CD4-positive, CD25-positive, alpha-beta regulatory T cell (primary cell): ENCODE measurements at places on chromosomes 1 and 21.

- no peak for DNase-seq
Measured at GRCh38 chr1:30117685-30118084, 605.7 kb downstream of the MATN1 start.

GRCh38 chr1:226653311-226653921 is 85.7 kb downstream of the ITPKB start:
- DNase-seq, result peak; percentile 79

DNA sequence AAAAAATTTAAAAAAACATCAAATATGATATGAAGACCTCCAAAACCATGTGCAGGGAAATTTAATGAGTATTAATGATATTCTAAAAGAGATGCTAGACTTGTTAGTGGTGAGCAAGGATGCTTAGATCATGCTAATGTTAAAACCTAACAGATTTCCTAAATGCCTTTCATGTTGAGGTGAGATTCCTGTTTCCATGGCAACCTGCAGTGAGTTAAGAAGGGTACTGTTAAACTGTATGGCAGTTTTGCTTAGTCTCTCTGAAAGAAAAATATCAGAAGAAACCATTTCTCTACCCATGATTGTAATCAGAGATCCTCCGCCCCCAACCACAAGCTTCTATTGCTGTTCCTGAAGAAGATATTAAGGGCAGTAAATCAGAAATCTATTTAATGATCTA is 321.6 kb upstream of the LRRC7 start:
- DNase-seq, result no peak

- peak; percentile 76 for DNase-seq
Measured at GRCh38 chr1:112957133-112957812, 1.3 kb upstream of the SLC16A1 start.

- DNase-seq, result no peak
Measured at GRCh38 chr1:61247881-61248752, 165.8 kb downstream of the NFIA start.

DNA sequence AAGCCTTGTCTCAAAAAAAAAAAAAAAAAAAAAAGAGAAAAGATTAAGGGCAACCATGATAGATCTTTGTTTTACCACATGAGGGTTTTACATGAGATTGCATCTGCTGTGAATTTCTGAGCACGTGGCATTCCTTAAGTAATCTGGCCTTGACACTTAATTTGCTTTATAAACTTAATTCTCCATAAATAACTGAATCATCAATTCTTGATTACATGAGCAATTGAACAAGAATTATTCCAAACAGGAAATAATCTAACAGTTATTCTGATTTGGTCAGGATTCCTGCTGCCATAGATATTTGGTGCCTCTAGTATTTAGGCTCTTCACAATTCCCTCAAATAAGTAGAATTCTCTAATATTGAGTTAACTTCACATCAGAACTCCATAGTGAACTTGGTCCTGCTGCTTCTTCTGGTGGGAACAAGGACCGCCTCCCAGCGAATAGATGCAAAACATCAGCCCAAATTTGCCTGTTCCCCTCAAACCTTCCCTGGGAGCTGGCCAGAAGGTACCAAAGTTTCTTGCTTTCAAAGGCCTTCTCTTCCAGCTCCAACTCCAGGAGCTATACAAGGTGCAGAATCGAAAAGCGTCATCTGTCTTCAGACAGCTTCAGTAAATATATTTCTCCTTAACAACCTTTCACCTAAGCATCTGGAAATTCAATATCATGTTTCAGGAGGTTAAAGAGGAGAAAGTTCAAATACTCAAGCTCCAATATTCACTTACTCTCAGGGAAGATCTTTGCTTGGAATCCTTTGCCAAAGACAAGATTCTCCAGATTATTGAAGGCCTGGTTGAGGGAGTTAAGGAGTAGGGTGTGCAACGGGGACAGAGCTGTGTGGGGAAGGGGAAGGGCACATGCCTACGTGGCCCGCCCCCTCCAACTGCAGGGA is 1.0 kb downstream of the KRTCAP2 start:
- no peak for DNase-seq

GRCh38 chr21:43021191-43021590 is 46.8 kb downstream of the PKNOX1 start:
- DNase-seq, result no peak

- DNase-seq, result no peak
Measured at GRCh38 chr21:42157606-42158310, 61.2 kb upstream of the ABCG1 start.

GRCh38 chr1:177854951-177855350 is 114.9 kb downstream of the SEC16B start:
- DNase-seq, result no peak

GRCh38 chr1:110208916-110209645 is 1.0 kb upstream of the KCNC4 start:
- DNase-seq, result no peak

DNA sequence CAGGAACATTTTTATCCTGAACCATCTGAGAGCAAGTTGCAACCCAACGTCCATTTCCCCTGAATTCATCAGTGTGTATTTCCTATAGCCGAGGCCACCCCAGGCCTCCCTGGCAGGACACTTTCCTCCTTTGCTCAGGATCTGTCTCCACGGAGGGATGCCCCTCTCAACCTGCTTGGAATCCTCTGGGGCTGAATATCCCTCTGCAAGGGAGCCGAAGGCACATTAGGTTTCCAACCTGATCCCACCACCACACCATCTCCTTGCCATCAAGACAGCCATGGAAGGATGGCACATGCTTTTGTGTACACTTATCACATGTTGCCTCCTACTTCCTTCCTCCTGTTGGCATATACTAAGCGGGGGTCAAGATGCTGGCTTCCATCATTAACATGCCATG is 74.8 kb upstream of the EDN2 start:
- no peak for DNase-seq

- no peak for DNase-seq
Measured at GRCh38 chr1:183676586-183677189, 23.6 kb upstream of the APOBEC4 start.

DNA sequence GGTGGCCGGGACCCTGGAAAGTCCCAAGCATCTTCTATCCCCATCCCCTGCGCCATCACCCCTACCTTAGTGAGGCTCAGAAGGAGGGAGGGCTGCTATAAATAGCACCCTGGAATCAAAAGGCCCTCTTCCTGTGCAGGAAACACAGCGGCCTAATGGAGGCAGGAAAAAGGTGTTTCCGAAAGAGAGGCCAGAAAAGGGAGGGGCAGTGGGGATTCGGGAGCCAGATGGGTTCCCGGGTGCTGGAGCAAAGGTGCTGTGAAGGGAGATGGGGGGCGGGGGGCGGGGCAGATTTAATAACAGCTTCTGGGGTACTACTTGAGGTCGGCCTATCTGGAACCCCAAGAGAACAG is 16.6 kb downstream of the NAV1 start:
- DNase-seq, result no peak

- no peak for DNase-seq
Measured at GRCh38 chr1:169925505-169926482, 32.1 kb upstream of the SCYL3 start.

GRCh38 chr1:51897699-51898031 is 19.1 kb upstream of the NRDC start:
- DNase-seq, result no peak

DNA sequence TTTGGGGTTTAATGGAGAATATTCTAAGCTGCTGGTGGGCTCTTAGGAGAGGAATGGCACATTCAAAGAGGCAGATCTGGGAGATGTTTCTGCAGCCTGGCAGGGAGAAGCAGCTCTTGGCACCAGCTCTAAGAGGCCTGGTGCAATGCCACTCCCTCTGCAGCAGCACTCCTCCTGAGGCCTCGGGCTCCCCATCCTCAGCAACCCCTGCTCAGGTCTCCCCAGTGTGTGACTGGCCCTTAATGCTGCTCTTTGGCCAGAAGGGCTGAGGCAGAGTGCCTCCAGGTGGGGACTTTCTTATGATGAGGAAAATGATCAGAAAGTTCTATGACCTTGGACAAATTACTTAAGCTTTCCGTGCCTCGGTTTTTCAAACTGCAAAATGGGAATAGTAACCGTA is 55.5 kb downstream of the MAB21L3 start:
- no peak for DNase-seq

- no peak for DNase-seq
Measured at GRCh38 chr1:119966020-119966419, 69.7 kb upstream of the ADAM30 start.

DNA sequence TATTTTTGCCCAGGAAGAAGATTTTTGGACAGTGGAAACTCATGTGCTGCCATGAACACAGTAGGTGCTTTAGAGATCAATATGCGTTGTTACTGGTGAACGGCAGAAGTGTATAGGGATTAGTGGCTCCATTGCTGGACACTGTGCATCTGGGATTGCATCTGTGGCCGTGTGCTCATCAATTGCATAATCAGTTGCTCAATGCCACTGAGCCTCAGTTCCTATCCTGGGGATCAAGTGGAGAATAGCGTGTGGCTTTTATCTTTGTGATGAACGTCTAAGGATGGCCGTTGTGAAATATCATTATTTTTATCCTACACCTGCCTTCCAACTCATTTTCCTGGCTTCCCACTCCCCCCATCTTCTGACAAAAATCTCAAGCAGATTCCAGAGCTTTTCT is 5.4 kb downstream of the TNN start:
- DNase-seq, result no peak

DNA sequence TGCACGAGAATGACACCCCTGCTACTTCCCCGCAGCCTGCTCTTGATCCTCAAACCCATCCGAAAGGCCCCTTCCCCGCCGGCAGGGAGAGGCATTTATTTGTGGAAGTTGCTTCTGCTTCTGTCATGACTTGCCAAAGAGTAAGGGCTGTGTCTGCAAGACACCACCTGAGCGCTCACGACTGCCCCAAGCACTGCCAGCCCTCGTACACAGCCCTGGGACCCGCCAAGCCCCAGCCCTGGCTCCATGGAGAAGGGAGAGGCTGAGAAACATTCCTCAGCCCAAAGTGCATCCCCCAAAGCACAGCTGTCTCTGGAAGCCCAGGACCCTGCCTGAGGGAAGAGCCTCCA is 6.3 kb upstream of the TPRG1L start:
- no peak for DNase-seq

DNA sequence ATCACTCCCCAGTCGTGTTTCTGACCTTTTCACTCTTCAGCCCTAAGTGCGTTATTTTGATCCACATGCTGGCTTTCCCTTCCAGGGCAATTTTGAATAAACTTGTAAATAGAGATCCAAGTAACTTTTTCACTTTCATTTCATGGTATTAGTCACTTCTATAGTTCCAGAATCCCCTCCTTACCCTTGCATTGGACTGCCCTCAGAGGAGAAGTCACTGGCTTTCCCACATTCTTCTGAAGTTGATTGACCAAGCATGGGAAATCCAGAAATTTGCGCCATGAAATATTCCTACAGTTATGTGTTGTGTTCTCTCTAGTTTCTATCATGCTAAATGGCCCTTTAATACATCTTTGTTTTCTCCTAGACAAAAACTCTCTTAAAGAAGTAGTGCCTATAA is 177.3 kb upstream of the GORAB start:
- no peak for DNase-seq

DNA sequence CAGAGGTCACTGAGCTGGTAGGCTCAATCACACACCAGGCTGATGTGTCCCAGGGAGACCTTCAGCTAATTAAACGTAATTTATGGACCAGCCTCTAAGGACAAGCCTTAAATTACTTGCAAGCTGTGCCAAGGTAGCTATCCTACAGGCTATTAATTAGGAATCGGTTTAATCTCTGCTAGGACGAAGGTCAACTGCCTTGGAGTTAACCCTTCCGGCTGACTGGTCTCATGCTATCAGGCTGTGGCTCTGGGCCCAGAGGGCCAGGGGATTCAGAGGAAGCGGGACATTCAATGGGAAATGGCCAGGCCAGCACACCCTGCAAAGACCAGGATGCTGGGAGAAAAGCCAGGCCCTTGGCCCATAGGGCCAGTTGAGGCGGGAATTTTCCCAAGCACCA is 19.0 kb downstream of the DHRS3 start:
- no peak for DNase-seq

- DNase-seq, result no peak
Measured at GRCh38 chr1:192435704-192436103, 118.9 kb downstream of the RGS21 start.

DNA sequence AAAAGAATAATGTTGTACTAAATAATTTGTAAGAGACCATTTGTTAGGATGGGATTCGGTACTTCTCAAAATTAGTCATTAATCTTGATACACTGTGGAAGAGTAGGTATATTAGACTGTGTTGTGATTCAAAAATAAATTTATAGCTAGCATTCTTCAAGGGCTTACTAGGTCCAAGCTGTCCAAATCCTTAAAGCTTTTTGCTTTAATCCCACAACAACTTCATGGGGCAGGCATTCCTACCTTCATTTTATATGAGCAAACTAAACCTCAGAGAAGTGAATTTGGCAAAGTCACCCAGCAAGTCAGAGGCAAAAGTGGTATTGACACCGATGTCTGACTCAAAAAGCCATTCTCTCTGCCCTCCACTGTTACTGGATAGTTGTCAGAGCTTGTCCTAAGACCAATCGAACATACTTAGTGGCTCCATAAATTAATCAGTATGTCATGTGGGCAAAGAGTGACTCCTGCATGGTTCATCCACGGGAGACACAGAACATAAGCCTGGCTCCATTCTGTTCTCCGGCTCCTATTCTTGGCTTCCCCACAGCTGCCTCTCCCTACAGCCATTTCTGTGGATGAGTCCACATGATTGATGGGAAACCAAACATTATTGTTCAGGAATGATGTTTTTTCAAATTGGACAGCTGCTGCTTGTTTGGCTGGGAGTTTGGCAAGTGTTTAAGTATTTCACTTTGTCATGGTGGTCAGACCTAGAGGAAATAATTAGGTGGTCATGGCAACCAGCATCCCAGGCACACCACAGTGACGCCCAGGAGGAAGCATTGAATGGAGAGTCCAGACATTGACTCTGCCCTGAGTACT is 133.4 kb upstream of the FGGY start:
- no peak for DNase-seq

DNA sequence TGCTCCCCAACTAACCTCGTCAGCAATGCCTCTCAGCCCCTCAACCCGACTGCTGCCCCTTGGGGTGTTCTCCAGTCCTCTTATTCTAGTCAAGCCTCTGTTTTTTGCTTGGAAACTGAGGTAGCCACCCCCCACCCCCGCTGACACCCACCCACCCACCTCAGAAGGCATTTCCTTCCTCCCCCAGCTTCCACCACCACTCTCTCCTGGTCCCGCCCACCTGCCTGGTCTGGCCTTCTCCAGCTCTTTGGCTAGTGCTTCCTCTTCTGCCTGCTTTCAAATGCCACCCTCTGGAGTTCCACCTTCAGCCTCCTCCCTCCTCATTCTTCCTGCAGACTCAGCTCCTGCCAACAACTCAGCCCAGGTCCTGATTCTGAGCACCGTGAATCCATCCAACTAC is 35.3 kb downstream of the OLFML2B start:
- no peak for DNase-seq

DNA sequence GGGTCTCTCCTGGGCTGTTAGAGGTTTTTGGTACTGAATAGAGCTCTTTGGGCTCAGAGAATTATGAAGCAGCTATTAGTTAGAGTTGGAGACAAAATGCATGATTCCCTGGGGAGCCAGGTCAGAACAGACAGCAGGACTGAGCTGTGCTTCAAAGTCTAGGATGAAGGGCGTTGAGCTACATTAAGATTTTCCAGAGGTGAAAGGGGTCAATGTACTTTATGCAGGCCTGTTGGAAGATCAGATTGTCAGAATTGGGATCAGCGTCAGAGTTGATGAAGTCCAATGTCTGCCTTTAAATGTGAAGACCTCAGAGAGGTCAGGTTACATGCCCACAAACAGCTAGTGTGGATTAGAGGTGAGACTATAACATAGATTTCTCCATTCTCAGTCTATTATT is 53.8 kb downstream of the RGS5 start:
- DNase-seq, result no peak
